NCI-H345 (cell line): ENCODE measurements at places on chromosomes 16 and 17.

DNA sequence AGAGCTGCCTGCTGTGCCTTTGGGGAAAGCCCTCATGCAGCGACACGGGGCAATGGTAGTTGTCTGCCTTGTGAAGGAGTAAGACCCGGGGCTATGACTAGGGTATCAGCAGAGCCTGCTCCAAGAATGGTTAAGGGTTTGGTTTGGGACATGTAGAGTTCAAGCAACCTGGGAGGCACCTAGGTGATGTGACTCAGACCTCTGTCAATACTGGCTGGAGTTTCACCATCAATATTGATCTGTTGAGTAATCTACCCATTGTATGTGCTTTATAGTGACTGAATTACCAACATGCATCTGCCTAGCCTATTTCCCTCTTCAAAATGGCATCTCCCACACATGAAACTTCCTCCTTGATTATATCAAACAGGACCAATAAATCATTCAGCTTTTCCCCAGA is 398.4 kb upstream of the HSBP1 start:
- no peak for DNase-seq

DNA sequence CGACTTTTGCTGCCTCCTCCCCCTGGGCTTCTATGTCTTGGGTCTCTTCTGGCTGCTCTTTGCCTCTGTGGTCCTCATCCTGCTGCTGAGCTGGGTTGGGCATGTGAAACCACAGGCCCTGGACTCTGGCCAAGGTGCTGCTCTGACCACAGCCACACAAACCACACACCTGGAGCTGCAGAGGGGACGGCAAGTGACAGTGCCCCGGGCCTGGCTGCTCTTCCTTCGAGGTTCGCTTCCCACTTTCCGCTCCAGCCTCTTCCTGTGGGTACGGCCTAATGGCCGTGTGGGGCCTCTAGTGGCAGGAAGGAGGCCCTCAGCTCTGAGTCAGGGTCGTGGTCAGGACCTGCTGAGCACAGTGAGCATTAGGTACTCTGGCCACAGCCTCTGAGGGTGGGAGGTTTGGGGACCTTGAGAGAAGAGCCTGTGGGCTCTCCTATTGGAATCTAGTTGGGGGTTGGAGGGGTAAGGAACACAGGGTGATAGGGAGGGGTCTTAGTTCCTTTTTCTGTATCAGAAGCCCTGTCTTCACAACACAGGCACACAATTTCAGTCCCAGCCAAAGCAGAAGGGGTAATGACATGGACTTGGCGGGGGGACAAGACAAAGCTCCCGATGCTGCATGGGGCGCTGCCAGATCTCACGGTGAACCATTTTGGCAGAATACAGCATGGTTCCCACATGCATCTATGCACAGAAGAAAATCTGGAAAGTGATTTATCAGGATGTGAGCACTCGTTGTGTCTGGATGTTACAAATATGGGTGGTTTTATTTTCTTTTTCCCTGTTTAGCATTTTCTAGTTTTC is 2.3 kb downstream of the GP1BA start:
- DNase-seq = no peak

- DNase-seq = no peak
Observed at GRCh38 chr17:81621494-81622130, 15.3 kb downstream of the NPLOC4 start.

GRCh38 chr17:81683208-81683583 is 401 bp downstream of the ARL16 start:
- peak; percentile 57 for DNase-seq

GRCh38 chr16:51113236-51114125 is 37.6 kb downstream of the SALL1 start:
- no peak for DNase-seq

- no peak for DNase-seq
Observed at GRCh38 chr16:68377221-68377620, 66.4 kb downstream of the PRMT7 start.

DNA sequence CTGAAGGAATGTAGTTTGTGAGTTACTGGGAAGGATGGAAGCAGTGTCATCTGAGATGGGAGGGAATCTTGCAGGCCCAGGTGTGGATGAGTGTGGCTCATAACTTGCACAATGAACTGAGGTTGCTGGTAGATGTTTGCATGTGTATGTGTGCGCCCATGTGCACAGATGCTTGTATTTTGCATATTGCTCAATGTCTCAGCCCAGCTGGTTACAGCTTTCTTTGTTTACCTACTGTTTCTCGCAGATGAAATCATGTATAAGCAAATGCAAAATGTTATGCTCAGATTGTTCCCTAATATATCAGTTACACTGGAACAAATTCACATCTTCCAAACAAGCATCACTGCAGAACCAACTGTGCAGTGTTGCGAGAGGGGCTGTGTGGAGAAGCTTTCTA is 452.2 kb upstream of the EEF2KMT start:
- DNase-seq = no peak

DNA sequence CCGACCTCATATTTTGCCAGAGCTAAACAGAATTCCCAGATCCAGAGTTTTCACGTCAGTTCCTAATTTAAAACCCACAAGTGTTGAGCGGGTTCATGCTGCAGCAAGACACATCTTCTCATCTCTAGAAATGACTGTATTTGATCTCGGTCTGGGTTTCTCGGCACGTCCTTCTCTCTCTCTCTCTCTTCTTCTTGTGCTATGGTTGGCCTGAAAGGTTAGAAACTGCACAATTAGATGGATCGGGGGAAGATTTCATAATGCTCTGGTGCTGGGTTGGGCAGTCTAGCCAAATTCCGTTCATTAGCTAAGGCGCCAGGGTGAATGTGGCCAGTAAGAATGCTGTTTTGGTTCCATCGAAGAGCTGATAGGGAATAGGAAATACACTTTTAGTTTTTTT is 158.9 kb upstream of the NOG start:
- no peak for DNase-seq

- DNase-seq = peak; percentile 6
Observed at GRCh38 chr16:56192986-56193945, 2.0 kb downstream of the GNAO1 start.

DNA sequence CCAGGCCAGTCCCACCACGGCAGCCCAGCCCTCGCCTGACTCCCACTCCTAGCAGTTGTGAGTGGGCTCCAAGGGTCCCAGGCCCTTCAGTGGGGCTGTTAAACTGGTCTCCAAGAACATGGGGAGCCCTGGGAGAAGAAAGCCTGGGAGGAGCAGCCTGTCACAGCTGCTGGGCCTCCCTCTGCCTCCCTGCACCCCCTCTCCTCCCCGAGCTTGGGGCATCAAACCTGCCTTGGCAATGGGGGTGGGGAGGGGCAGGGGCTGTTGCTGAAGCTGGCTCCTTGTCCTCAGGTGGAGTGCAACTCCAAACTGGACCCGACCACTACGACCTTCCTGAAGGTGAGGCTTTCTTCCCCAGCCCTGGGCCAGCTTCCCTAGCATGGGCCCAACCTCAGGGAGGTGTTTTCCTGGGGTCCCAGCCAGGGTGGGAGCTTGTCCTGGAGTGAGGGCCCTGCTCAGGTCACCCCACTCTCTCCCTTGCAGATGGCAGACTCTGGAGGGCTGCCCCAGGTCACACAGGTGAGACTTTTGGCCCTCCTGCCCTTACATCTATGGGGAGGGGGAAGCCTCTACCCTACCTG is 6.6 kb upstream of the SETD6 start:
- DNase-seq = no peak
